ENCODE measurements at places on chromosomes 12 and 14. TPM values are rescaled to one million over a fixed set of nuclear protein-coding genes. Genes with fewer than 3 reads are reported as not detected.

The RNU4-1 gene
- total RNA-seq: under 0.01 TPM

The KRT6C gene
- not detected for total RNA-seq

The LMNTD1 gene
- total RNA-seq: not detected

The ZNF605 gene
- 18.3 TPM for total RNA-seq

The PRH1 gene
- total RNA-seq: 22.4 TPM

The GAS2L3 gene
- 38.0 TPM for total RNA-seq

The SDR39U1 gene
- total RNA-seq: 12.6 TPM

The BTBD7 gene
- 39.6 TPM for total RNA-seq

The ATF7 gene
- total RNA-seq: 16.3 TPM

The KRT82 gene
- not detected for total RNA-seq

The TAS2R8 gene
- total RNA-seq: 0.45 TPM

The ADAM21 gene
- 0.25 TPM for total RNA-seq

The TPI1 gene
- 183 TPM for total RNA-seq

The DDX23 gene
- total RNA-seq: 151 TPM

The TTLL5 gene
- total RNA-seq: 31.6 TPM

The CD163 gene
- total RNA-seq: not detected

The SLC35E3 gene
- 7.0 TPM for total RNA-seq

The PYGL gene
- total RNA-seq: 39.3 TPM

The NR1H4 gene
- total RNA-seq: not detected

The ITFG2 gene
- total RNA-seq: 32.6 TPM

The A2M gene
- 0.54 TPM for total RNA-seq

The ZDHHC22 gene
- total RNA-seq: not detected

The PLEKHG7 gene
- total RNA-seq: not detected

The NAB2 gene
- 41.8 TPM for total RNA-seq

The EPYC gene
- total RNA-seq: not detected

The CFAP54 gene
- 5.6 TPM for total RNA-seq

The CGRRF1 gene
- total RNA-seq: 19.7 TPM

The CDCA4 gene
- total RNA-seq: 41.1 TPM

The NOVA1 gene
- total RNA-seq: 16.9 TPM

The SRRM4 gene
- not detected for total RNA-seq

The CLEC12A gene
- not detected for total RNA-seq

The PKP2 gene
- total RNA-seq: 0.45 TPM

The RGS6 gene
- total RNA-seq: not detected

The TXNDC16 gene
- 9.4 TPM for total RNA-seq

The GLT8D2 gene
- 46.0 TPM for total RNA-seq

The ASCL1 gene
- total RNA-seq: not detected

The MMP14 gene
- total RNA-seq: 258 TPM

The CNIH1 gene
- 27.5 TPM for total RNA-seq

The RNASE11 gene
- not detected for total RNA-seq

The ARF3 gene
- 65.3 TPM for total RNA-seq

The MDP1 gene
- total RNA-seq: 11.8 TPM

The TRAFD1 gene
- 158 TPM for total RNA-seq

The OTX2 gene
- not detected for total RNA-seq

The MYO1A gene
- 0.09 TPM for total RNA-seq

The ABHD4 gene
- total RNA-seq: 48.6 TPM

The FRMD6 gene
- total RNA-seq: 257 TPM

The C1QL4 gene
- total RNA-seq: 0.18 TPM

The CMKLR1 gene
- not detected for total RNA-seq

The TC2N gene
- 1.6 TPM for total RNA-seq

The PPP1R36 gene
- total RNA-seq: not detected

The POTEM gene
- not detected for total RNA-seq

The ISCA2 gene
- total RNA-seq: 3.1 TPM

The PRICKLE1 gene
- 15.6 TPM for total RNA-seq

The MMP19 gene
- total RNA-seq: 11.1 TPM

The TMEM119 gene
- 164 TPM for total RNA-seq
